NCI-H1092 treated with DMSO at 0.1 percent for 48 hours (cell line): ENCODE measurements at places on chromosomes 3 and 15.

DNA sequence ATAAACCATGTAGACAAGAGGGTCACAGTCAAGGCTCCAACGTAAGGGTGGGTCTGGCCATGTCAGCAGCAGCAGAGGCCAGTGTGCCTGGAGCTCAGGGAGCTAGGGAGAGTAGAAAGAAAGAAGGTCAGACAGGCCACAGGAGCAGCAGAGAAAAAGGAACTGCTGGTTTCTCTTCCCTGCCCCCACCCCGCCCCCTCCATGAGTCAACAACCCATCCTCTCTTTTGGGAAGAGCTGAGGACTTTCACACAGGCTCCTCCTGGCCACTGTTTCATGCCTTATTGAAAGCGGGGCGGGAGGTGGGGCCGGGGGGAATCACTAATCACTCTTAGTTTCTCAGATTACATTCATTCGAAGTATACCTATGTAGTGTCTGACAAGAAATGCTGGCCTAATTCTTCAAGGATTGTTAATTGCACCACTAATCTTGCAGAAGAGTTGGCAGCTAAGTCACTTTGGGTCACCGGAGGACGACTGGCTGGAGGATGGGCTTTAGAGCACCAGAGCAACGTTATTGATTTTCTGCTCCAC lies 9.1 kb upstream of the SCG3 start:
- no peak for DNase-seq

DNA sequence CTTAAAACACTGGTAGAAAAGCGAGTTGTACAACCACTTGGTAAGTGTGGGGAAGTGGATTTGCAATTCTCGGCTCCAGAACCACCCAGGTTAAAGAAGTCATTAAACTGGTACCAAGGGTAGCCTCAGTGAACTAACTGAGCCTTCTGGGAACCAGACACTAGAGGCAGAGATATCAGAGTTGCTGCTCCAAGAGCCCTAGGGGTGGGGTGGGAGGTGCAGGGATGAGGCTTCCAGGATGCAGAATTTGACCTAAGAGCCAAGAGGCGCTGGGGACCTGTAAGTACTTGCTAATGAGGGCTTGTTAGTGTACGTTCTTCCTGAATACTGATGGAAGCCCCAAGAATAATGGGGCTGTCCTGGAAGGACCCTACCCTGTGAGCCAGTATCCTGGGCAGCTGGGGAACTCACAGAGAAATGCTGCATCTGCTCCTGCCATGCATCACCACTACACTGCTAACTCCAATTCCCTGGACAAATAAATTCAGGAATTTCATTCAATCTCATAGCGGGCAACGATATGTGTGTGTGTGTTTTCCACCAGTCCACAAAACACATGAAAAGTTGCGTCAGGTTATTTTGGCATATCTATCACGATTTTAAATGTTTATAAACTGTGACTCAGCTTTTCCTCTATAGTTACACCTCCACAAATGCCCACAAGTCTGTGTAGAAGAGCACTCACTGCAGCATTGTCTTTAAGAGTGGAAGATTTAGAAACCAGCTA lies 23.8 kb downstream of the STIMATE start:
- no peak for DNase-seq

- DNase-seq: no peak
These were observed 37.6 kb upstream of the FBN1 start for GRCh38 chr15:48682942-48683651.

GRCh38 chr15:91061997-91062396 lies 38.1 kb upstream of the SV2B start:
- DNase-seq: no peak

DNA sequence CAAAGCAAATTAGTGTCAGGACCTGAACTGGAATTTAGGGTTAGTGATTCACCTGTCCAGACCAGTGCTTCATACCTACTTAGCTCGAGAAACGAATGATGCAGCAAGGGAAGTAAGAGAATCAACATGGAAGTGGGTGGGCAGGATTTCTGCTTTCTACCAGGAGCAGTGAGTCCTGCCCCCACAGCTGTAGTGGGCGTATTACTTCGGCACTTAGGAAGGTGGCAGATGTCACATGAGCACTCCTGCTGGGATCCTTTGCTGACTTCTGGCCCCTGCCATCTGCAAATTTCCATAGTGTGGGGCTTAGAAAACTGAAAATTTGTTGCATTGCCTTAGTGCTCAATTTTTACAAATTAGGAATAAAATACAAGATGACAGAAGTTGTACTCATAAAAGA lies 31.2 kb downstream of the RYR3 start:
- no peak for DNase-seq

- DNase-seq: peak; percentile 39
These were observed 483 bp downstream of the VPS13C start for GRCh38 chr15:62059816-62060112.

- no peak for DNase-seq
These were observed 491.6 kb downstream of the MFSD1 start for GRCh38 chr3:159293493-159293892.
